ENCODE measurements at places on chromosomes 4 and X. TPM values are rescaled to one million over a fixed set of nuclear protein-coding genes. Genes with fewer than 3 reads are reported as not detected.

CXCL11 gene
- total RNA-seq = 0.30 TPM

GRCh38 chr4:26204249-26204825 lies 116.5 kb upstream of the RBPJ start:
- no peaks in the 10 kb centered on the region for H3K4me1 ChIP-seq
- DNase-seq = no peak
- H3K27me3 ChIP-seq = peaks cover 62% of the 10 kb centered on the region

RBPJ gene
- total RNA-seq = 65.3 TPM

CYBB gene
- total RNA-seq = not detected

- DNase-seq = no peak
- H3K36me3 ChIP-seq = no peaks in the 10 kb centered on the region
- no peaks in the 10 kb centered on the region for H3K27me3 ChIP-seq
- H3K4me1 ChIP-seq = no peaks in the 10 kb centered on the region
- no peak overlapping the region for H3K27ac ChIP-seq
Measured at GRCh38 chrX:45722471-45722870, 521.8 kb upstream of the DIPK2B start.

DNA sequence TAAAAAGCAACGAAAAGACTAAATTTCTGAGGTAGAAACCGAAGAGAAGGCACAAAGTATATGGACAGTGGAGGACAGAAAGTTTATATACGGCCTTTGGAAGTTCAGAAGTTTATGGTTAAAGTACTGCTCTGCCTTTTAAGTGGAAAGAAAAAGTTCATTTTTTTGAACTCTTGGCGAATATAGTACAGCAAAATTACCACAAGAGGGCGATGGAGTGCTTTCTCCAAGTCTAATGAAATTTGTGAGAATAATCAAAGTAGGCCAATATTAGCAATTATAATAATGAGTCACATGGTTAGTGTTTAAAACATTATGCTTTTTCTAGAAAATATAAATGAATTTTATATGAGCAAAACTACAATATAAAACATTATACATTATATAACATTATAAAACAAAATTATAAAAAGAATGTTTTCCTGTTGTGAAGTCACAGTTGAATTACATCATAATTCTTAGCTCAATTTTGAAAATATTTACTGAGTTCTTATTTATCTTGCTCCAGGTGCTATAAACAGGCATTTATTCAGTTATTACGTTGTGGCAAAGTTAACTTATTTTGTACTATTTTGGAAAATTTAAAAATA lies 136.2 kb upstream of the BMPR1B start:
- no peaks in the 10 kb centered on the region for H3K27me3 ChIP-seq
- no peak overlapping the region for H3K27ac ChIP-seq
- no peak overlapping the region for H3K4me3 ChIP-seq
- peaks cover 12% of the 10 kb centered on the region for H3K4me1 ChIP-seq

GRCh38 chr4:24741910-24742309 lies 53.5 kb upstream of the SOD3 start:
- H3K4me3 ChIP-seq = no peak overlapping the region
- no peaks in the 10 kb centered on the region for H3K4me1 ChIP-seq
- H3K36me3 ChIP-seq = no peaks in the 10 kb centered on the region
- DNase-seq = no peak
- no peak overlapping the region for H3K27ac ChIP-seq
- H3K27me3 ChIP-seq = no peaks in the 10 kb centered on the region

- no peak overlapping the region for H3K4me3 ChIP-seq
- H3K27ac ChIP-seq = no peak overlapping the region
- no peaks in the 10 kb centered on the region for H3K4me1 ChIP-seq
- H3K36me3 ChIP-seq = no peaks in the 10 kb centered on the region
- H3K27me3 ChIP-seq = no peaks in the 10 kb centered on the region
- DNase-seq = no peak
Measured at GRCh38 chr4:113869743-113870375, 108.3 kb upstream of the CAMK2D start.

DNA sequence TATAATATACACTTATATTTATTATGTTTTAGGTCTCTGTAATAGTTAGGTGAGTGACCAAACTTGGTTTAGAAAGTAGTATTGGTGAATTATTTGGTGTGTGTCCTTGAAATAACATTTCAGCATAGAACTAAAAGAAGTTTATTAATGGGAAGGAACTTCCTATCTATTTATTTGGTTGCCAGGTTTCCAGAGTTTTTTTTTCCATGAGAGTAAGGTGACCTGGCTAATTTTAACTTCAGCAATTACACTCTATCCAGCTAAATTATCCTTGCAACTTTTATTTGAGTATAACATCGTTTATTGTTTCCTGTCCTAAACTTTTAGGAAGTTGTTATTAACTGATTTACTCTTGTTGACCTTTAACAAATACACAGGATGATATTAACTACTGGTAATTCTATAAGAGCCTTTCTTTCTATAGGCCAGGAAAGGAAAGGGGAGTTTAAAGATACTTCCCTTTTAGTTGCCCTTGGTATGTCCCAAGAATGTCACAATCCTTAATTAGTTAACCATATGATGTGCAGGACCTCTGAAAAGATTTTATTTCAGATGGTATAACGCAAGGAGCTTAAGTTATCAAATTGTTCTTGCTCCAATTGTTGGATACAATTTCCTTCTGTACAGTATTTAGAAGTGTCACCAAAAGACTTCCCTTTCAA lies 18.9 kb downstream of the PRDM8 start:
- H3K36me3 ChIP-seq = no peaks in the 10 kb centered on the region
- DNase-seq = no peak
- H3K4me1 ChIP-seq = no peaks in the 10 kb centered on the region
- peaks cover 22% of the 10 kb centered on the region for H3K27me3 ChIP-seq

RHOXF2 gene
- total RNA-seq = not detected

QRFPR gene
- total RNA-seq = 32.2 TPM

HELT gene
- total RNA-seq = not detected

DNA sequence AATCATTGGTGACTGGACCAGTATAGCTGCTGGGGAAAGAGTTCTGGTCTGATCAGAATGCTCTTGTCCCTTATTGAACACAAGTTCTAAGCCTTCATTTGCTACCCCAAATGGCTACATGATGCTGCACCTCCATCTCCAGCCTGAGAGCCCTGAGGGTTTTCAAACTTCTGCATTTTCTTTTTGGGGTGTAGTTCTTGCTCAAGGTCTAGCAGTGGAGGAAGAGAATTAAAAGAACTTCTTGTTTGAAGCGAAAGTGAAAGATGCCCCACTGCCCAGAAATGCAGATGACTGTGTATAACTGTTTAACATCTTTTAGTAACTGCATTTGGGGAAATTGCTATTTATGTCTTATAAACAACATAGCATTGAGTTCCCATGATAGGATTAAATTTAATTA lies 38.5 kb downstream of the LAMTOR3 start:
- no peaks in the 10 kb centered on the region for H3K36me3 ChIP-seq
- peaks cover 21% of the 10 kb centered on the region for H3K27me3 ChIP-seq
- no peak for DNase-seq
- H3K4me3 ChIP-seq = no peak overlapping the region
- H3K4me1 ChIP-seq = no peaks in the 10 kb centered on the region
- no peak overlapping the region for H3K27ac ChIP-seq

- peaks cover 16% of the 10 kb centered on the region for H3K27me3 ChIP-seq
- peak within 1 kb of the TSS; percentile 34 for H3K4me3 ChIP-seq
- no peaks in the 10 kb centered on the region for H3K36me3 ChIP-seq
- DNase-seq = peak; percentile 63
- H3K4me1 ChIP-seq = no peaks in the 10 kb centered on the region
- H3K27ac ChIP-seq = no peak within 1 kb of the TSS
Measured at GRCh38 chrX:86148024-86148511, at the start of gene DACH2. TSS of gene DACH2 (plus strand) at chrX:86148451.

RPS6KA3 gene
- 32.3 TPM for total RNA-seq

DNA sequence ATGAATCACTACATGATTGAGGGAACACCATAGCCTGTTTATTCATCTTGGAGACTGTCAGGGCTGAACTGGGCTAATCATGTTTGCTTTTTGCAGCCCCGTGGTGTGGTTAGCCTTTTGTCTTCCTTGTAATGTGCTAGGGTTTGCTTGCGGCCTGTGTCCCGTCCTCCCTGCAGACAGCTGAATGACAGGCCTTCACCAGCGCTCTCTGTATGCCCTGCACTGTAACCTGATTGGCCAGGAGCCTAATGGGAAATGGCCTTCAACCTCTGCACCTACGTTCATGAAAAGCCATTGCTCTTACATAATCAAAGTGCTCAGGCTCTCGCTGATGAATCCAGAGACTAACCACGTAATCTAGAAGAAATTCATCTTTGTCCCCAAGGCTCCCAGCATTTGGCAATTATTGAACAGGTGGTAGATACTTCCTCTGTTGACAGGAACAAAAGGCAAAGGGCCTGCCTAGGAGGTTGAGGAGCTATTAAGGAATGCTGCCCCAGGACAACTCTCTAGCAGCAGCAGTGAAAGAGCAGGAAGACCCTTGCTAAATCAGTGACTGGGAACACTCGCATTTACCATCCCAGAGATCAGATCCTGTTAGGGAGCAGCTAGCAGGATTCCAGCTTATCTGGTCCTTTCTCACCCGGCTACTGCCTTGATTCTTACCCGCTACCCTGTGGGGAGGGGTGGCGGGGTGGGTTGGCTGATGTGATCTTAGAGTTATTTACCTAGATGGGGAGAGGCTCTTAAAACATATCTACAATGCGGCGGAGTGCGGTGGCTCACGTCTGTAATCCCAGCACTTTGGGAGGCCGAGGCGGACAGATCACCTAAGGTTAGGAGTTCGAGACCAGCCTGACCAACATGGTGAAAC lies 42.3 kb upstream of the FAT1 start:
- H3K4me1 ChIP-seq = peaks cover 15% of the 10 kb centered on the region
- DNase-seq = no peak
- no peaks in the 10 kb centered on the region for H3K27me3 ChIP-seq
- no peak overlapping the region for H3K4me3 ChIP-seq
- no peak overlapping the region for H3K27ac ChIP-seq
- H3K36me3 ChIP-seq = no peaks in the 10 kb centered on the region

DNA sequence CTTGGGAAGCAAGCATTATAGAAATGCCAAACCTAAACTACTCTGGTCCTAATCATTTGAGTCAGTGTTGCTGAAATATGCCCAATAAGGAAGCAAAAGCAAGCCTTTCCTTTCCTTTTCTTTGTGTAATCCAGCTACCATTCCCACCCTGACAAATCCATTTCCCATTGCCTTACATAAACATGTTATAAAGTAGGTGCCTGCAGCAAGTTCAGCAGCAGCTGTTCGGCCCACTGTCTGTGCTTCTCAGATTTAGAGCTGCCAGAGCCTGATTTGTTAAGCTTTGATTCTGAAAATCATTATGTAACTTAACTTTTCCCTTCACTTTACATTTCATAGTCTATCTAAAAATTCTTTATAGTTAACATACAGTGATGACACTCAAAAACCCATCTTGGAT lies 148.6 kb downstream of the EPHA5 start:
- no peaks in the 10 kb centered on the region for H3K4me1 ChIP-seq
- no peaks in the 10 kb centered on the region for H3K36me3 ChIP-seq
- no peak overlapping the region for H3K27ac ChIP-seq
- DNase-seq = no peak
- H3K4me3 ChIP-seq = no peak overlapping the region
- no peaks in the 10 kb centered on the region for H3K27me3 ChIP-seq

DNA sequence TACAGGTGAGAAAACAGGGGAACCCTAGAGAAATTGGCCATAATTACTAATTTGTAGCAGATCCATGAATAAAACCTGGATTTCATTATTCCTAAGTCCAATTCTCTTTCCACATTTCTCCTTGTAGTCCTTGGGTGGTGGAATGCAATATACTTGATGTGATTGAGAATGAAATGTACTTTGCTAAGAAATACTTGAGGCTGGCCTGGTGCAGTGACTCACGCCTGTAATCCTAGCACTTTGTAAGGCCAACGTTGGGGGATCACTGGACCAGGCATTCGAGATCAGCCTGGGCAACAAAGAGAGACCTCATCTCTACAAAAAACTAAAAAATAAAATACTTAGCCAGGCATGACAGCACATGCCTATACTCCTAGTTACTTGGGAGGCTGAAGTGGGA lies 15.9 kb downstream of the TMEM184C start:
- no peak overlapping the region for H3K4me3 ChIP-seq
- H3K36me3 ChIP-seq = peaks cover 76% of the 10 kb centered on the region
- H3K4me1 ChIP-seq = no peaks in the 10 kb centered on the region
- no peak overlapping the region for H3K27ac ChIP-seq

EDNRA gene
- 23.9 TPM for total RNA-seq

DNA sequence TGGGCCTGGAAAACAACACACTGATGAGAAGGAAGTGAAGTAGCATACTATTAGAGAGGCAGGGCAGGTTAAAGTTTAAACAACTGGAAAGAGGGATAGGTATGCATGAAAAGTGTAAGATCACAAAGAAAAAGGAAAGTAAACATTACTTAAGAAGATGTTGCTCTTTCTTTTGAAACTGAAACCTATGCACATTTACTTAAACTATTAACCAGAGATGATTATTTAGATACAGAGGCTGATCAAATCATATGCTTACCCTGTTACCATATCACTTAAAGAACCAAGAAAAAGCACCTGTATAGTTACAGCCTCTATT lies 37.8 kb downstream of the NAP1L5 start:
- H3K27me3 ChIP-seq = no peaks in the 10 kb centered on the region
- H3K27ac ChIP-seq = no peak overlapping the region
- H3K4me1 ChIP-seq = no peaks in the 10 kb centered on the region
- H3K36me3 ChIP-seq = no peaks in the 10 kb centered on the region

GRCh38 chrX:122790376-122791095 lies 393.5 kb upstream of the GRIA3 start:
- no peak overlapping the region for H3K27ac ChIP-seq
- H3K4me3 ChIP-seq = no peak overlapping the region
- H3K27me3 ChIP-seq = no peaks in the 10 kb centered on the region
- DNase-seq = no peak
- H3K4me1 ChIP-seq = no peaks in the 10 kb centered on the region
- no peaks in the 10 kb centered on the region for H3K36me3 ChIP-seq

DNA sequence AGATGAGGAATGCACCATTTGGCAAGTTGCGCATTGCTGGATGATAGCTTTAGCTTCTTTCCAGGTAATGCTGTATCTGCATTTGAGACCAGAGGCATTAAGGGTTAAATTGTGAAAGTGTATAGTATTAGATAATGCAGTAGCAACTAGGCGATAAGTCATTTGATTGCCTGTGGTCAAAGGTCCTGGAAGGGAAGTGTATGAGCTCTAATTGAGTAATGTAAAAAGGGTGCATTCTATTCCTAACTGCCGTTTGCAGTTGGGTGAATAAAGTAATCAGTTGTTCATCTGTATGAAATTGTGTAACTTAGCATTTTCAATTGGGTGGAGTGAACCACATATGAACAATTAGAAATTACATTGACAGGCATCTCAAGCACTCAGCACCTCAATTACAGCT lies 54.5 kb upstream of the WDR1 start:
- no peak overlapping the region for H3K4me3 ChIP-seq
- H3K4me1 ChIP-seq = no peaks in the 10 kb centered on the region
- H3K27ac ChIP-seq = no peak overlapping the region
- DNase-seq = no peak
- peaks cover 18% of the 10 kb centered on the region for H3K27me3 ChIP-seq

FGFBP2 gene
- not detected for total RNA-seq

GRCh38 chrX:123223859-123224258 lies 39.8 kb downstream of the GRIA3 start:
- no peak for DNase-seq
- H3K27me3 ChIP-seq = no peaks in the 10 kb centered on the region
- H3K27ac ChIP-seq = no peak overlapping the region
- no peak overlapping the region for H3K4me3 ChIP-seq

SOX3 gene
- not detected for total RNA-seq
